ENCODE measurements at places on chromosomes 2 and 18.
A peak's percentile ranks its signal among the peaks of the same experiment; 100 is the strongest.

DNA sequence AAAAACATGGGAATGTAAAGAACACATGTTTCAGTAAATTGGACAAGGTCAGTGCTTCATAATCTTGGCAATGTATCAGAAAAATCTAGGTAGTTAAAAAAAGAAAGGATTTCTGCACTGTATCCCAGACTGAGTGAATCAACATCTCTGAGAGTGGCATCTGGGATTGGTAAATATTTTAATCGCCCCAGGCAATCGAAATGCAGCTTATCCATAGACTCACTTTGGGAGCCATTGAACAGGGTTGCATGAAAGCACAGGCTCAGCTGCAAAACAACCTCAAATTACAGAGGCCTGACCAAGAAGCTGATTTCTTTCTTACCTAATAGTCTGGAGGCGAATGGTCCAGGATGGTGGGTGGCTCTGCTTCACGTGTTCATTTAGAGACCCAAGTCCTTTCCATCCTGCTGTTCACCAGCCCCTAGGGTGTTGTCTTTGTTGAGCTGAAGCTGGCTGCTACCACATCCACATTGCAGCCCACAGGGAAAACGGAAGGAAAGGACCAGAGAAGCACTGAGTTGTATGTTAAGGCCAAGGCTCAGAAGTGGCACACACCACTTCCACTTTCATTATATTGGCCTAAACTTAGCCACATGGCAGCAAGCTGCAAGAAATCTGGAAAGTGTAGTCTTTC, 59.0 kb downstream of the MOGAT1 start:
- DNase-seq: no peak

DNA sequence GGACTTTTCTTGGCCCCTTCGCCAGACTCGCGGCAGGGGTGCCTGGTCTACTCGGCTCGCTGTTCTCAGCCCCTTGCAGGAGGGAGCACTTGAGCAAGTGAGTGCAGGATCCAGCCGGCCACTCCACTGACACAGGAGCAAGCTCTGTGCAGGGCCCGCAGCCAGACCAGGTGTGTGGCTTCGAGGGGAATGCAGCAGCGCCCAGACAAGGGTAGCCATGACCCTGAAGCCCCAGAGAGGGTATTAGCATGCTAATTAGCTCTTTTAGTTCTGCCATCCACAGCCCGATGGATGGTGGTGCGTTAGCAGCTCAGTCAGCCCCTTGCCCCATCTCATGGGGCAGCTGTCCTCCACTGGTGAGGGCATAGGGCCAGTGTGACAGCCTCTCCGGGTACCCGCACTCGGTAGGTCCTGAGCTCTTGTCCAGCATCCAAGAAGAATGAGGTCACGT, 103.2 kb upstream of the HS6ST1 start:
- no peak for DNase-seq

DNA sequence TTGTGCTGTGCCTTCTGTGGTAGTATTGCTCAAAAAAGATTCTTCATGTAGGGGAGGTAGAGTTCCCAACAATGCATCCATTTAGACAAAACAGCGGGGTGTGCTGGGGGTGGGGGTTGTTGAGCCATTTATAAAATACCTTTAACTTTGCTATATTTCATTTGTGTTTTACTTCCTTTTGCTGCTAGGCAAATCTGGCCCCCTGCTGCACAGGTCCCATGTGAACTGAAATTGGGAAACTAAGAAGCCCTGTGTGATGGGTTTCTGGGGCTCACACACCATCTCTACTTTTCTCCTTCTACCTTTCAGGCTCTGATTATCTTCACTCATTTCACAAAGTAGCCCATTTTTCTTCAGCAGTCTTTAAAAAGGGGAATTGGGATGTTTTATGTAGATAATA, 52.7 kb upstream of the ITGA4 start:
- no peak for DNase-seq

GRCh38 chr18:8703092-8703709, 2.2 kb upstream of the MTCL1 start:
- no peak for DNase-seq

DNA sequence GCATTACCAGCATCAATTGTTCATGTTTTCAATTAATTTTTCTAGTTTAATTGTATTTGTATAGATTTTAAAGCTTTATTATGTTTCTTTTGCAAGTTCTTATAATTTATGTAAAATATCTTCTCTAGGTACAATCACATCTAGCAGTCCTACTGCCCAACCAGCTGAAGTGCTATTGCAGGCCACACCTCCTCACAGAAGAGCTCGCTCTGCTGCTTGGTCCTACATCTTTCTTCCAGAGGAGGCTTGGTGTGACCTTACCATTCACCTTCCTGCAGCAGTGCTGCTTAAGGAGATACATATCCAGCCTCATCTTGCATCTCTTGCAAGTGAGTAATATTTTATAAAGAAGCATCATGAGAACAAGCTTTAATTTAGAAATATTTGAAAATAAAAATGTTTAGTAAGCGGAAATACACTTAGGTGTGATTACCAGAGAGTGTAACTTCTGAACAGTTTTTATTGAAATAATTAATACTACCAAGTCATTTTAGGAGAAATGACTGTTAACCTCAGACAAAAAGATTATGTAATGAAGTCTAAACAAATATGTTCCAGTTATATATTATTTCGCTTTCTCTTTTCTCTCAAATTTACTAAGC, 122.9 kb upstream of the TTC27 start:
- DNase-seq: no peak

GRCh38 chr2:107412209-107412904, 414.3 kb upstream of the RGPD4 start:
- no peak for DNase-seq

DNA sequence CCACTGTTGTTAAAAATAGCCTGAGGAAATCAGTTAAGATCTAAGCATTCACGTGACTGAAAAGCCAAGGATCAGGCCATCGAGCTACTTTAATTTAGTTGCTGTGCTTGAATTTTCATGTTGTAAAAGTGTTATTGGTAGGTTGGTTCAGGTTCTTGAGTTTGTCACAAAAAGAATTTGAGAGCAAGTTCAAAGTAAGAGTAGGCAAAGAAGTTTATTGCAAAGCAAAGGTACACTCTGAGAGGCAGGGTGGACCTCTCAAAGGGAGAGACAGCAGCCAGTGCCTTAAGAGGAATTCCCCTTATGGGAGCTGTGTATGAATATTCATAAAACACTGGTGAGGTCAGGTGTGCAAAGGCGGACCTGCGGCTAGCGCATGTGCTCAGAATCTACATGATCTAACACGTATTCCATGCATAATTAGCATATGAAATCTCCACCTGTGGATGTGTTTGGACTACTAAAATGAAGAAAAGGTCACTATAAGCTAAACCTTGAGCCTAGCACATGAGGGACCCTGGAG, 236.5 kb downstream of the NDUFA10 start:
- DNase-seq: no peak

- peak; percentile 2 for DNase-seq
Measured at GRCh38 chr2:196987649-196988364, 61.3 kb upstream of the PGAP1 start.

DNA sequence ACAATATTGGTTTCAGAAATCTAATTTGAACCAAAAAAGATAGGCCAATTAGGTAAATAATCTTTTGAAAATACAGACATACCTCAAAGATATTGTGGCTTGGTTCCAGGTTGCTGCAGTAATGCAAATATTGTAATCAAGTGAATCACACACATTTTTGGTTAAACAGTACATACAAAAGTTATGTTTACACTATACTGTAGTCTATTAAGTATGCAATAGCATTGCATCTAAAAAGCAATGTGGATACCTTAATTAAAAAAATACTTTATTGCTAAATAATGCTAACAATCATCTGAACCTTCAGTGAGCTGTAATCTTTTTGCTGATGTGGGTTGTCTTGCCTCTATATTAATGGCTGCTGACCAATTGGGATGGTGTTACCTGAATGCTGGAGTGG, 67.3 kb downstream of the KYNU start:
- no peak for DNase-seq

- DNase-seq: no peak
Measured at GRCh38 chr2:101325425-101325824, 16.9 kb upstream of the RNF149 start.

DNA sequence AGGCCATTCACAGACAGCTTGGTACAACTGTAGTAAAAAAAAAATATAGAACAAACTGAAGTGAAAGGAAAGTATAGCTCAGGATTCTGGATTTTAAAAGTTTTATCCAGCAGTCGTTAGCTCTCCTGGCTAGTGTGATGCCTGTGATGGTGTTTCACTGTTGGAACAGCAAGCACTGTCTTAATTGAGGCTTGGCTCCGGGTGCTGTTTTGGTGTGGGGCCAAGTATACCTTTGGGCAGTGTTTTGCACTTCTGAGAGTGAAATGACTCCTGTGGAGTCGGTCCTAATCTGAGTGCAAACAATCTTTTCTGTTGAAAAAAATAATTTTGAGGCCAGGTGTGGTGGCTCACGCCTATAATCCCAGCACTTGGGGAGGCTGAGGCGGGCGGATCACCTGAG, 28.7 kb upstream of the RAB1A start:
- no peak for DNase-seq

GRCh38 chr2:176805345-176805744, 407.2 kb upstream of the HNRNPA3 start:
- no peak for DNase-seq

GRCh38 chr18:72572896-72573295, 28.8 kb upstream of the CBLN2 start:
- DNase-seq: no peak

DNA sequence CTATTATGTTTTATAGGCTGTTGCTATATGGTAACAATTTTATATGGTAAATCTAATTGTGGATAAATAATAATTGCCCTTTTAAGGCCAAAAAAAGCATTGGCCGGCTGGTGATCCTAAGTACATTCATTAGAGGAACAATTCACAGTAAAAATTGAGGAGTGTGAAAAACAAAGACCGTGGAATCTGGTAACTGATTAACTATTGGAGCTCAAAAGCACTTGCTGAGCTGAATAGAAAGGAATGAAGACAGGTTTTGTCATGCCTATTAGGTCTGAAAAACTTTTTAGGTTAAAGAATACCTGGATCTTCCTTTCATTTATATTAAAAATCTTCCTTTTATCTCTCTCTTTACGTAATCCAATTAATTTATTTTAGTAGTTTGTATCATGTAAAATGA, 18.5 kb upstream of the RBBP8 start:
- no peak for DNase-seq

- DNase-seq: no peak
Measured at GRCh38 chr2:229669841-229670240, 44.5 kb downstream of the DNER start.

DNA sequence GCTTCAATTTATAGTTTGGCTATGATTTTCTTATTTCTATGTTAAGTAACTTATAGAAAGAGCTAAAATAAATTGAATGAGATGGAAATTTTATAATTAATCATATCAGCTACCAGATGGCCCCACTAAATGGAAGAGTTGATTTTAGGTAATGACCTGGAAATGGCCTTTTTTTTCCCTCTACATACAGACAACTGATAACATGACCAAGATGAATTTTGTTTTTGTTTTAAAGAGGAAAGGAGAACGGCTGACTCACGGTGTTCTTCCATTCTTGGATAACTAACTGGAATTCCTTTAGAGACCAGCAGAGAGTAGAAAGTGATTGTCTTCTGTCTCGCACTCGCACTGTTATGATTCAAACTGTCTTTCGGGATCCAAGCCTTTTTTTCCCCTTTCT, 91.0 kb downstream of the TMEM185B start:
- DNase-seq: no peak

GRCh38 chr18:13608791-13609532, 117.4 kb downstream of the FAM210A start:
- DNase-seq: peak; percentile 33

- DNase-seq: no peak
Measured at GRCh38 chr2:64344999-64345576, 108.9 kb upstream of the LGALSL start.

DNA sequence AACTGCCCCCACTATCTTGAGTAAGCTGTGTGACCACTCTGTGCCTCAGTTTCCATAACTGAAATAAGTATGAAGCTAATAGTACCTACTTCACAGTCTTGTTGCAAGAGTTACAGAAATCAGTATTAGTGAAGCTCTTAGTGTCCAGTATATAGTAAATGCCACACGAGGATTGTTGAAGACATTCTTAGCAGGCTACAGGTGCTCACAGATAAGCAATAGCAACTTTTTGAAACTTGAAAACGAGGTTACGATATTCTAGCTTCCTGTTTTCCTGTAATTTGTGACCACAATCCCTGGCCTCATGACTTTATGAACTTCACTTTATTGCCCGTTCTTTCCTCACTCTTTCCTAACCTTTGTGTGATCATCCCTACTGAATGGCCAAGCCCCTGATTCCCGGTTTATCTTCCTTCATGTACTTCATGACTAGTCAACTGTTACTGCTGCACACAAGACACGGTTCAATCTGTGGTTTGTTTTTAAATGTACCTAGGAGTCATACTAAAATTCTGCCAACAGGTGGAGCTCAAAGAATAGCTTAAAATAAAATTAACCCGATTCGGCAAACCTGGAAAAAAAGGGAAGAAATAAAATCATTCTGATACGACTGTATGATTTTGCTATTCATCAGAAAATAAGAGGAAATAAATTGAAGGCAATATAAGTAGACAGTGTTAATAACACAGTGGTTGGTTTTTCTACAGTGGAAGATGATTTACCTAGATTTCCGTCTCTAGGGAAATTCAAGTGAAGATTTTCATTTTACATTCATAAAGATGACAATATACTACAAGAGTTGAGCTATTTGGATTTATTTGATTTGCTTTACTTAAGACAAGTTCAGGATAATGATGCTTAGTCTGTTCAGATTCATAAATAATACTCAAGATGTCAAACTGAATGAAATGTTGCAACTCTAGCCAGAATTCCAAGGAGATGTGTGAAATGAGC, 38.1 kb upstream of the STAT1 start:
- peak; percentile 54 for DNase-seq

DNA sequence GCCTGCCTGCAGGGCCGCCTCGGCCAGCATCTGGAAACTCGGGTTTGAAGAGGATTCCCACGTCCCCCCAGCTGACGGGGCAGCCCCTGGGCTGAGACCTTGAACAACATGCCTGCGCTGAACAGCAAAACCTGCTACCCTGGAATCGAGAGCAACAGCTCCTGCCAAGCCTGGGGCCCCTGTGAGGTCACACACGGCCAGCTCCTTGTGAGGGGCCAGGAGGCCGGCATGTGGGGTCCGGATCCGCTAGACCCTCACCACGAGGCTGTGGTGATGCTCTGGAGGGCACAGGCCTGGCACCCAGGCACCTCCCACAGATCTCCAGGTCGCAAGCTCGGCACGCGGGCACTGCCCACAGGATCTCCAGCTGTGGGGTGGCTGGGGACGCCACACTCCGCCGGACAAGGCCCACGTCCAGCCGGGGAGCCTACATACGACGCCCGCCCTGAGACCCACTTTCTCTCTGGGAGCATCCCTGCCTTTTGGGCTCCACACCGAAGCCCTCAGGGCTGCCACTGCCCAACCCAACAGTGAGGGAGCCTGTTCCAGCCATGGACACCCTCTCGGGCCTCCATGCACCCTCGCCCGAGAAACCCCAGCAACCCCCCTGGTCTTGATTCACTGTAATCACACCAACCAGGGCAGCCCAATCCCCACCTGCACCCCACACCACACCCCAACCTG, 34.1 kb downstream of the SLC66A2 start:
- no peak for DNase-seq

GRCh38 chr2:10355471-10356438, 53.1 kb downstream of the HPCAL1 start:
- no peak for DNase-seq

GRCh38 chr2:228181098-228182019, at the start of gene SPHKAP:
Gene SPHKAP (minus strand): TSS chr2:228181687. CDS start chr2:228181598, 89 bp downstream.
- no peak for DNase-seq
